AG20443 (cell line): ENCODE measurements at places on chromosomes 6 and 20.

DNA sequence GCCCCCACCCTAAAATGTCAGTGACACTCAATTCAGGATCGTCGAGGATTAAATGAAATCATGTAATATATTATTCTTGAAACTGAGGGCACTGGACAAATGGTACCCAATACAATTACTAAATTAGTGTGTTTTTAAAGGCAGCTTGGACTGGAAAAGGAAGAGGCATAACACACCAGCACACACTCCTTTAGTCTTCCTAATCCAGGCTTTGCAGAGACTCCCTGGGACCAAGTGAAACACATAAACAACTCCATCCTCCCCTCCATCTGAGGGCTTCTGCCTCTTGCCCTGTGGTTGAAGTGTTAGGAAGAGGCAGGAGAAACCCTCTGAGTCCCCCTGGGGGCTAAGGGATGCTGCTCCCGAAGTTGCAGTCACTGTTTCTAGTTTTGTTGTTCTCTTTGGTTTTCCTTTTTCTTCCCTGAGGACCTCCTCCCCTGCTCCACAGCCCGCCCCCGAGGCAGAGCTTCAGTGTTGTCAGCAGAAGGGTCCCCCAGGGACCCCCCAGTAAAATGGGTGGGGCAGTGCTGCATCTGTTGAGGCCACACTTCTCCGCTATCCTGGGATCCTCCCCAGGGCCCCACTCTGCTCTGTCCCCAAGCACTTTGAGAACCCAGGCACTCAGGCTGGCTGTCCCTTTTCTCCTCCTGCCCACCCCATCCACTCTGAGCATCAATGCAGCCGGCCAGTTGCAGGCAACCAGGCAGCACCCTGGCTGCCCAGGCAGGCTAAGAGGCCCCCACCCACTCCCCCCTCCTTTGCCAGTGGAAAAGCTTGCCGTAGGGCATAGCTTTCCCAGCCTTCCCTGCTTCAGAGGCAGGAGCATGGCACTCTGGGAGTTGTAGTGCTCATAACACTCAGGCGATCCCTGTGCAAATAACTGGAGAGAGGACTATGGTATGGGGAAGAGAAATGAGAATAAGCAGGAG, 5.9 kb downstream of the TMEM63B start:
- DNase-seq: peak; percentile 74

GRCh38 chr6:119259027-119259426, 90.5 kb downstream of the MAN1A1 start:
- DNase-seq: no peak

DNA sequence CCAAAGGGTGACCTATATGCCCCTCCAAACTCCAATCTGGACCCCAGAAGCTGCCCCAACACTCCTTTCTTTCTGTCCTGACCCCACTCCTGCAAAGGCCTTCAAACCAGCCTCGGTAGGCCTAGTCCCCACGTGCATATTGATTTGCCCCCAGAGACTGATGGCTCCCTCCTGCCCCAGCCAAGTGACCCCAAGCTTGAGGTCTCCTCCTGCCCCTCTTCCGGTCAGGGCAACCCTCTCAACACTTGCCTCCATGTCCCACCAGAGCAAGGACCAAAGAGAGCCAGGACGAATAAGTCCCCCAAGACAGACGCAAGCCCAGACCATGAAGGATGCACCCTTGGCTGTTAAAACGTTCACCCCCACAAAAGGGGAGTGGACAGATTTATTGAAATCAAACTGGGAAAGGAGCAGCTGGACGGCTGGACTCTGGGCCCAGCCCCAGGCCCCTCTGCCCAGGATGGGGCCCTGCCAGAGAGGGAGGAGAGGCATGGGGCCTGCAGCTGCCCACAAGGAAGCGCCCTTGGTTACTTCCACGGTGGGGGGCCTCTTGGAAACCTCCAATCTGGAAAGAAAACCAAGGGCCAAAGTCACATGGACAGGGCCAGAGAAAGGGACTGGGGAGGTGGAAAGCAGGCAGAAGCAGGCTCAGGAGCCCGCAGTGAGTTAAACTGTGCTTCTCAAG, 2.4 kb upstream of the SPEF1 start:
- no peak for DNase-seq

- DNase-seq: no peak
Observed at GRCh38 chr20:32972181-32973076, 31.8 kb downstream of the SUN5 start.

DNA sequence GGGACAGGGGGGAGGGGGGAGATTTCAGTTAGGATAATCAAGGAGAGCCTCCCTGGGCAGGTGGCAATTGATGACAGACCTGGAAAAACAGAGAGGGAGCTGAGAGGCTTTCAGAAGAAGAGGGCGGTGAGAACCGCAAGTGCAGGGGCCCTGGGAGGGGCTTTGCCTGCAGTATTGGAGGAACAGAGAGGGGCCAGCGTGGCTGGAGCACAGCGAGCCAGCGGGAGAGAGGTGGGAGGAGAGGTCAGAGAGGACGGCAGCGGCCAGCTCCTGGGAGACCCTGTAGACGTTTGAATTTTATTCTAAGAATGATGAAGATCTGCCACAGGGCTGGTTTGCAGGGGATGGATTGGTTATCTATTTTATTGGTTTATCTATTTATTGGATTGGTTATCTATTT, 34.5 kb upstream of the NOL4L start:
- DNase-seq: no peak

GRCh38 chr6:35443341-35444030, 8.7 kb upstream of the FANCE start:
- DNase-seq: no peak

DNA sequence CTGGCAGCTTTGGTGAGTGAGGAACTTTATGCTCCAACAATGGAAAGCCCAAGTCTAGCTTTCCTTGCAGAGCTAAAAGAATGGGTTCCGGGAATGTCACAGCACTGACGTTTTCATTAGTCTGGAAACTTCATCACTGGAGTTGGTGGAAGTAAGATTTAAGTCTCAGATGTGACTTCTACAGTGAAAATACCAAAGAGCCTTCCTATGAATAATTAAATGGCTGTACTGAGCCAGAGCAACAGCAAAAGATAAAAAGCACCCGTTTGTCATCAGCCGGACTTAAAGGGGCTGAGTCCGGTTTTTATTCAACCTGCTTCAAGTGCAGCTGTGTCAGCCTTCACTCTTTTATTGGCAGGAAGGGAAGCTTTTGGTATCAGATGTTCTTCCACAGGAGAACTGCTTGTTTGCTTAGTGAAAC, 46.5 kb upstream of the SHLD1 start:
- DNase-seq: no peak

DNA sequence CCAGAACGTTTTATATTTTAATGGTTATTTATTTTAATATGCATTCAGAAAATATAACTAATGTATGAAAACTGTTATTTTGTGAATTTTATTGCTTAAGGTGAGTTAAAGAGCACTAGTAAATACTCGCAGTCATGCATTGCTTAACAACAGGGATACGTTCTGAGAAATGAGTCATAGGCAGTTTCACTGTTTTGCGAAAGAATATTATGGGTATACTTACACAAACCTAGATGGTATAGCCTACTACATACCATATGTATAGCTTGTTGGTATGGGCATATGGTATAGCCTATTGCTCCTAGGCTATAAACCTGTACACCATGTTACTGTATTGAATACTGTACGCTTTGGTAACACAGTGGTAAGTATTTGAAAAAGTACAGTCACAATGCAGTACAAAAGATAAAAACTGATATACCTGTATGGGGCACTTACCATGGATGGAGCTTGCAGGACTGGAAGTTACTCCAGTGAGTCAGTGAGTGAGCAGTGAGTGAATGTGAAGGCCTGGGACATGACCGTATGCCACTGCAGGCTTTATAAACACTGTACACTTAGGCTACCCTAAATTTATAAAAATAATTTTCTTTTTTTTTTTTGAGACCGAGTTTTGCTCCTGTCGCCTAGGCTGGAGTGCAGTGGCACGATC, 38.5 kb downstream of the ARFGEF2 start:
- DNase-seq: no peak

DNA sequence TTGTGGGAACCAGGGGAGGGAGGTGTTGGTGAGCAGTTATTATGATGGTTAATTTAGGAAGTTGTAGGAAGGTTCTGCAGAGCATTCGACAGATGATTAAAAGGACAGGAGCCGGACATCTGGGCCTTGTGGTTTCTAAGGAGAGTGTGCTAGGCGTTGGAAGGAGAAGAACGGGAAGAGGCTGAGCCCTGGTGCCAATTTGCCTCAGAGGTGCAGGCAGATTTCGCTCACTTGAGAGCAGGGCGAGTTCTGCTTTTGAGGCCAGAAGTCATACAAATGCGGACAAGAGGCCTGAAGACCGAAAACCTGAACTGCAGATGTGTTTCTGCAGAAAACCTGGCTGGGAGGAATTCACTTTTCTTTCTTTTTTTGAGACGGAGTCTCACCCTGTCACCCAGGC, 30.5 kb upstream of the RPS6KA2 start:
- no peak for DNase-seq

GRCh38 chr20:62400021-62400420, 7.1 kb downstream of the CABLES2 start:
- no peak for DNase-seq

- DNase-seq: no peak
Observed at GRCh38 chr6:54525731-54526130, 217.5 kb downstream of the TINAG start.

- peak; percentile 31 for DNase-seq
Observed at GRCh38 chr6:37396571-37397180, 36.3 kb upstream of the CMTR1 start.

- no peak for DNase-seq
Observed at GRCh38 chr20:43988451-43988850, 73.8 kb downstream of the TOX2 start.

- peak; percentile 67 for DNase-seq
Observed at GRCh38 chr6:138007014-138007472, 100.2 kb downstream of the PERP start.

- DNase-seq: no peak
Observed at GRCh38 chr20:39691151-39691862, 729.2 kb downstream of the DHX35 start.

- DNase-seq: peak; percentile 98
Observed at GRCh38 chr6:37077905-37078296, 72.4 kb downstream of the FGD2 start.

GRCh38 chr6:122620902-122621301, 10.7 kb downstream of the PKIB start:
- DNase-seq: no peak

- DNase-seq: peak; percentile 70
Observed at GRCh38 chr6:46044881-46045617, 29.4 kb upstream of the CLIC5 start.

- DNase-seq: no peak
Observed at GRCh38 chr6:43584892-43585570, 9.0 kb downstream of the POLH start.

GRCh38 chr6:46925563-46926253, 4.0 kb upstream of the ADGRF5 start:
- DNase-seq: peak; percentile 60

- DNase-seq: no peak
Observed at GRCh38 chr6:114619621-114620200, 276.9 kb upstream of the HS3ST5 start.

- DNase-seq: no peak
Observed at GRCh38 chr20:35695978-35696377, 3.2 kb downstream of the NFS1 start.

GRCh38 chr6:29216528-29216927, 45.8 kb downstream of the OR2J2 start:
- DNase-seq: no peak

GRCh38 chr6:71510856-71511255, 222.2 kb downstream of the OGFRL1 start:
- DNase-seq: no peak

- DNase-seq: no peak
Observed at GRCh38 chr6:166422201-166422940, 39.6 kb upstream of the MPC1 start.

GRCh38 chr20:24588047-24588635, 118.7 kb downstream of the SYNDIG1 start:
- no peak for DNase-seq

DNA sequence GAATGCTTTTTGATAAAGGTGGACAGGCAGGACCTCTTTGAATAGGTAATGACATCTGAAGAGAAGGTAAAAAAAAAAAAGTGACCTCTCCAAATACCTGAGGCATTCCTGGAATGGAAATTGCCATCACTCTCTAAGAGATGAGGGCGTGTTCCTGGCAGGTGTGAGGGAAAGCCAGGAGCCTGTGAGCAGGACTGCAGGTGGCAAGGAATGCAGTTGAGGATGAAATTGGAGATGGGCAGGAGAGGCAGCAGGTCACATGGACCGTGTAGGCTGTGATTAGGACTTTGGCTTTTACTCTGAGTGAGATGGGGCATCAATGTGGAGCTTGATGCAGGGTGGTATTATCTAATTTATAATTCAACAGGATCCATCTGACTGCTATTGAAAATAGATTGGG, 227.4 kb downstream of the LRFN2 start:
- no peak for DNase-seq

- no peak for DNase-seq
Observed at GRCh38 chr6:24183584-24183983, 57.6 kb downstream of the NRSN1 start.

DNA sequence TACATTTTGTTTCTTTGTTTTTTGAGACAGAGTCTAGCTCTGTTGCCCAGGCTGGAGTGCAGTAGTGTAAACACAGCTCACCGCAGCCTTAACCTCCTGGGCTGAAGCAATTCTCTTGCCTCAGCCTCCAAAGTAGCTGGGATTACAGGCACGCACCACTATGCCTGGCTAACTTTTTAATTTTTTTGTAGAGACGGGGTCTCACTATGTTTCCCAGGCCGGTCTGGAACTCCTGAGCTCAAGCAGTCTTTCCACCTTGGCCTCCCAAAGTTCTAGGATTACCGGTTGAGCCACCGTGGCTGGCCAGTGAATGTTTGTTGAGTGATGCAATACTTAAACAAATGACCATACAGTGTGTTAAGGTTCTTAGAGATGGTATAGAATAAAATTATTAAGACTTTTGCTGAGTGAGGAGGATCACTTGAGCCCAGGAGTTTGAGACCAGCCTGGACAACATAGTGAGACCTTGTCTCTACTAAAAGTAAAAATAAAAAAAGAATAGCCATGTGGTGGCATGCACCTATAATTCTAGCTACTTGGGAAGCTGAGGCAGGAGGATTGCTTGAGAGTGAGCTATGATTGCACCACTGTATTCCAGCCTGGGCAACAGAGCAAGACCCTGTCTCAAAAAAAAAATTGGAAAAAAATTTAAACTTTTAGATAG, 13.4 kb downstream of the CEP250 start:
- no peak for DNase-seq

GRCh38 chr6:68947721-68948120, 312.6 kb downstream of the ADGRB3 start:
- DNase-seq: no peak

DNA sequence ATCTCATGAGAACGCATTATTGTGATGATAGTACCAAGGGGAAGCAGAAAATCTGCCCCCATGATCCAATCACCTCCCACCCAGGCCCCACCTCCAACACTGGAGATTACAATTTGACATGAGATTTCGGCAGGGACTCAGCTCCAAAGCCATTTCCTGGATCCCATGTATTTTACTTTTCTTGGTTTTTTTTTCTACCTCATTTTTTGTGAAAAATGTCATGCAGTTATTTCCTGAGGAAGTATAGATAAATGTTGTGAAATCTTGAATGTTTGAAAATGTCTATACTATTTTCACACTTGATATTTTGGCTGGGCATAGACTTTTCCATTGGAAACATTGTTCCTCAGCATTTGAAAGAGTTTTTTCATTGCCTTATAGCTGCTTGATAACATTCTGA, 9.1 kb upstream of the BRPF3 start:
- DNase-seq: no peak

- no peak for DNase-seq
Observed at GRCh38 chr6:27139756-27140579, 107.5 kb upstream of the PRSS16 start.
